ENCODE measurements at places on chromosomes 12 and 14.

DNA sequence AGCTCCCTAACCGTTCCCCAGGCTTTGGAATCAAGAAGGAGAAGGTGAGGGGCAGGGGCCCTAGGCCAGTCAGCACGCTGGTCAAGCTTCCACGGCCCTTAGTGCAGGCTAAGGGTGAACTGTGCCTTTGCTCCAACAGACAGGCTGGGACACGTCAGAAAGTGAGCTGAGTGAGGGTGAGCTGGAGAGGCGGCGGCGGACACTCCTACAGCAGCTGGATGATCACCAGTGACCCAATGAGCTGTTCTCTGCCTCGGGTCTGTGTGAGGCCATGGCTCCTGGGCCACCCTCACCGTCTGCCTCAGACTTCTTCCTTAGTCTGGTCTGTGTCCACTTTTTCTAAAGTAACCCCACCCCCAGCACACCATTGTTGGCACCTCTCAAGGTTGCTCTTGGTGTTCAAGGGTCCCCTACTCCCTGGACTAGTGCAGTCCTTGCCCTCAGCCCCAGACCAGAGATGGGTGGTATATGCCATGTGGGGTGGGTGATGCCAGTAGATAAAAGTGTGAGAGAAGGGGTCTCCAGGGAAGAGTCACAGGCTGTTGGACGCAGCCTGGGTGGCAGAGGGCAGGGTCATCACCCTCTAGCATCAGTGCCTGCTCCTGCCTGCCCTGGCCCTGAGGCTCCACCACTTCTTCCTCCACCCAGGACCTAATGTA lies 20.7 kb downstream of the PRPF40B start:
- no peak for DNase-seq

DNA sequence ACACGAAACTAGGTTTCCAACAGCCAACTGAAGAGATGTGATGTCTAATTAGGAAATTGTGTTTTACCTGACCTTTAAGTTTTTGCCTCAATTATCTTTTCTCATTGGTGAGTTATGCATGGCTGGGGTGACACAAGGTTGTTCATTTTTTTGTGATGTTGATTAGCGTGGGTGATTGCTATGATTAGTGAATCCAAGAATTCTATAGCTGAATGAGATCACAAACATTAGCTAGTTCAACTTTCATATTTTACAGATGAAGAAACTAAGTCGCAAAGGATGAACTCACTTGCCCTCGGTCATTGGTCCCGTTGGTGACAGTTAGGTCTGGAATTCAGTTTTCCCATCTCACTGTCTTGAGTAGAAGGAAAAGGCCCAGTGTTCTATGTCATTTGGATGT lies 32.6 kb upstream of the LMNTD1 start:
- no peak for DNase-seq

GRCh38 chr12:12608557-12608957 lies 3.1 kb upstream of the CREBL2 start:
- no peak for DNase-seq

DNA sequence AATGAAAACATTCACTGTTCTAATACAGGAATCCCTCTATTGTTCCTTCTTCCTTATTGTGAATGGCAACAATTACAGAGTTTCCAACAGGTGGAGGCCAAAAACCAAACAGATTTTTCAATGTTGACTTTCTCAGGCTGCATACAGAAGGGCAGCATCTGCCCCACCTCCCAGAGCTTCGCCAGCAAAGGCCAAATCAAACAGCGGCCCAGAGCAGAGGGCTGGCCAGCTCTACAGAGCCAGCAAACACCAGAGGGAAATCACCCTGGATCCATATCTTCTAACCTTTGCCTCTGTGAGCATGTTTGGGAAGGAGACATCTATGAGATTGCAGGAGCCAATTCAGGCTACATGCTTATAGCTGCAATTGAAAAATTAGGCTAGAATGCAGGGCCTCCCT lies 4.4 kb upstream of the CRACR2A start:
- DNase-seq, result no peak

GRCh38 chr14:32542507-32542906 lies 213.4 kb downstream of the AKAP6 start:
- no peak for DNase-seq

GRCh38 chr12:22631863-22632463 lies 7.0 kb downstream of the ETNK1 start:
- DNase-seq, result peak; percentile 4

DNA sequence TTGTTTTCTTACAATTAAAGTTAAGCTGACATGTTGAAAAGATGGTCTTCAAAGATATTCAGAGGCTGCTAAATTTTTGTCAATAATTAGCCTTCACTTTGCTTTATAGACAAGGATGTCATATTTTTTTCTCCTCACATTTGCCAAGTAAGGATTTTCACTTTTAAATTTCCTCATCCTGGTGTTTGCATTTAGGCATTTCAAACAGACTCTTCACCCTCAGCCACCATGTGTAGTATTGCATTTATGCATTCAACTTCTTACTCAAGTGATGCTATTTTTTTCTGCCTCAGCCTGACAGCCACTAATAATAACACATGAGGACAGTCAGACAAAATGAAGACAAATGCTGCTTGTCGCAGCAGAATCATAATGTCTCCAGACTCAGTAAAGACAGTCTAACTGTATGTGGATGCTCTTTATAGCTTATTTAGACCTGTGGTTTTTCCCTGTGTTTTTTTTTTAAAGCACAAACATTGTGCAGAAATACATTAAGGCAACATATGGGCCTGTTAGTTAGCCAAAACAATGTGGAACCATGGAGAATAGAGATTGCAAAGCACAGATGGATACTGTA lies 481.5 kb downstream of the NPAS3 start:
- no peak for DNase-seq

DNA sequence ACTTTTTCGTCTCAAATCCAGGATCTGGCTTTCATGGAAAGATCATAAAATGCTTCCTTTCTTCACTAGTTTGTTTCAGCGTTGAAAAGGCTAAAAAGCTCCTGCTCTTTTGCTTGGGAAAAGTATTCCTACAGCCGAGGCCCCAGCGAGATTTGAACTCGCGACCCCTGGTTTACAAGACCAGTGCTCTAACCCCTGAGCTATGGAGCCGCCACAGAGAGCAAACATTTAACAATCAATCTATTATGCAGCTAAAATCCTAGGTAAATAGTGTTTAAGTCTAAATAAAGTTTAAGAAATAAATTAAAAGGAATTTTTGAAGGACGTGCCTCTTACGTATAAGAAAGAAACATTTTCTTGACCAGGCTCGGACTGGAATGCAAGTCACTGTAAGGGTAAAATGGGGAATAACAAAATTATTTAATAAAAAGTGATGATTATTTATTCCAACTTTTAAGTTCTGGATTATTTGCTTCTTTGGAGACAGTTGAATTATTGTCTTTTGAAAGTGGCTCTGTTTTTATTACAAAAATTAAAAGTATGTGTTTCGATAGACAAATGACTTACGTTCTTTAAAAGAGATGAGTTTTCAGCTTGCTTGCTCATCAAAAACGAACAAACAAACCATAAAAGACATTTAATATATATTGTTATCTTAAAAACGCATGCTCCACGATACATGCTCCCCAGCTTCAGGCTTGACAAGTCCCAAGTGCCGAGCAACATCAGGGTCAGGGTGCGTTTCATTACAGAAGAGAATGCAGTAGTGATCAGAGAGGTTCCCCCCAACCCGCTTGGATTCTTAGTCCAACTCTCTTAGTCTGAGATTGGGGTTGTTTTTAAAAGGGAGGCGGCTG lies 10.2 kb downstream of the OR6S1 start:
- peak; percentile 72 for DNase-seq

DNA sequence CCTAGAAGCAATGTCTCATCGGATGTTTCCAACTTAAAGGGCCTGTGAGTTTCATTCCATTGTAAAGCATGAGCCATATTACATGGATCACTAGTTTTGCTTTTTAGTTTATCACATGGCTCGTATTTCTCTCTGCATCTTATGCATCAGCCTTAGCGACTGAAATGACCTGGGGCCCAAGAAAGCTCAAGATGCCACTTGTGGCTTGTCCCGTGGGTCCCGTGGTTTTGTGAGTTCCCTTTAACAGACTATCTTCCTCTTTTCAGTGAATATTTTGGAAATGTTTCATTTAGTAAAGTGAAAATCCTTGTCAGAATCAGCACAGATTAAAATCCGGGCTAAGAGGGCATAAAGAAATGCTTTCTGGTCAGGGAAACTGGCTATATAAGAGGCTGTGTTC lies 86.2 kb upstream of the PPM1H start:
- DNase-seq, result no peak

DNA sequence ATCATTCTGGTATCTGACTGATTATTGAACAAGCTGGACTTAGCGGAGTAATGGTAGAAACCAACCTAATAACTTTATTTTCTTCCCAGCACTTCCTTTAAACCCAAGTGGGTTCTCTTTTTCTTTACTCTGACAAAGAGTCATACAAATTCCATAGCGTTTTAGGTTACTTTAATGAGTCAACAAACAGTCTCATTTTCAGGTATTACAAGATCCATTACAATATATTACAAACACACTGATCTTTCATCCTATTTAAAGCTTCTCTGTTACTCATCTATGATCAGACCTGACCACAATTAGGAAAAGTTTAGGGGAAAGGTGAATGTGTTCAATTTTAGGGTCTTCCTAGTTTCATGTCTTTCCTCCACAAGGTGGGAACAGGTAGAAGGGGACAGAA lies 39.4 kb upstream of the PTPRQ start:
- no peak for DNase-seq

- DNase-seq, result no peak
Measured at GRCh38 chr12:10406725-10407124, 2.8 kb downstream of the KLRC4 start.

DNA sequence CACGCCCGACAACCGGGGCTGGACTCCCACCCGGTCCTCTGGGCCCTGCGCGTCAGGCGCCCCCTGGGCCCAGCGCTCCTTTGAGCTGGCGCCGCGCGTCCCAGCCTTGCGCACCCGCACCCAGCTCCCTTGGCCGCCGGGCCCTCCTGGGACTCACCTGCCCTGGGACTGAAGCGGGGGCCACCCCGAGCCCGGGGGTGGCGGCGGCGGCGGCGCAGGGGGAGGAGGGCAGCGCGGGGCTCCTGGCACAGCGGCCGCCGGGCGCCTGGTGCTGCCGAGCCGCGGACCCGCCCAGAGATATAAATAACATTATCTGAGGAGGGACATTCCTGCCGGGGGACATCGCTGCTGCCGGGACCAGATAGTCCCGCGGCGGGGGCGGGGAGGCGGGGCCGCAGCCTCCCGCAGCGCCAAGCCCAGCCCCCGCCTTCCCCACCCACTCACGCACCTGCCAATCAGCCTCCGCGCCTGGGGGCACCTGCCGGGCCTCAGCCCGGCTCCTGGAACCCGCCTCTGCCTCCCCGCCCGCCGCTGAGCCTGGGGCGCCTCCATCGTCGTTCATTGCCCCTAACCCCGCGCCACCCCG lies at the start of gene SPTB:
SPTB (minus strand) TSS at position 273 of the 586 bp plus-strand sequence. CDS start 56,813 bp downstream, outside the sequence.
- DNase-seq, result no peak

DNA sequence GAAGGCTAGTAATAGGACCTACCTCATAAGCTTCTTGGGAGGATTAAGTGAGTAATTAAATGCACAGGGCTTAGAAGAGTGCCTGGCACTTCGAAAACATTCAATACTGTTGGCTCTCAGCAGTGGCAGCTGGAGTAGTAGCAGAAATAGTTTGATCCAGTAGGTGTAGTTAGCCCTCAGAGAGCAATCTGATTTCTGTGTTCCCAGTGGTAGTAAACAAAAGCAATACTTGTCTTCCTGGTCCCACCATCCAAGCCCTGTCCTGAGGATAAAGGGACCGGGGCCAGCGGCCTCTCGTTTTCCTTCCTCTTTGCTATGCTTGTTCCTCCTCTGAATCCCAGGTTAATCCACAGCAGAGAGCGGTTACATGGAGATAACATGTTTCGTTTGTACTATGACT lies 131.6 kb downstream of the SAMD4A start:
- no peak for DNase-seq

DNA sequence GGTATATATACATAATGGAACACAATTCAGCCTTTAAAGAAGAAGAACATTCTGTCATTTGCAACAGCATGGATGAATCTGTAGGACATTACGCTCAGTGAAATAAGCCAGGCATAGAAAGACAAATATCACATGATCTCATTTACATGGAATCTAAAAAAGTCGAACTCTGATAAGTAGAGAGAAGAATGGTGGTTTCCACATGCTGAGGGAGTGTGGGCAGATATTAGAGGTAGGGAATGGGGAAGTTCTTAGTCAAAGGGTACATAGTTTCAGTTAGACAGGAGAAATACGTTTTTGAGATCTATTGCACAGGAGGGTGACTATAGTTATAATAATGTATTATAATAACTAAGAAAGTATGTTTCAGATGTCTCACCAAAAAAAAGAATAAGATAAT lies 71.4 kb downstream of the ADAMTS20 start:
- DNase-seq, result no peak

- no peak for DNase-seq
Measured at GRCh38 chr12:2536724-2537123, 258.0 kb upstream of the FKBP4 start.

- DNase-seq, result peak; percentile 20
Measured at GRCh38 chr14:54864526-54864925, 38.1 kb downstream of the GCH1 start.

- DNase-seq, result no peak
Measured at GRCh38 chr12:48379794-48380193, 29.1 kb upstream of the ZNF641 start.

GRCh38 chr12:16523951-16524331 lies 82.0 kb downstream of the LMO3 start:
- DNase-seq, result no peak

GRCh38 chr14:24243336-24243836 lies 963 bp upstream of the TINF2 start:
- DNase-seq, result peak; percentile 37

DNA sequence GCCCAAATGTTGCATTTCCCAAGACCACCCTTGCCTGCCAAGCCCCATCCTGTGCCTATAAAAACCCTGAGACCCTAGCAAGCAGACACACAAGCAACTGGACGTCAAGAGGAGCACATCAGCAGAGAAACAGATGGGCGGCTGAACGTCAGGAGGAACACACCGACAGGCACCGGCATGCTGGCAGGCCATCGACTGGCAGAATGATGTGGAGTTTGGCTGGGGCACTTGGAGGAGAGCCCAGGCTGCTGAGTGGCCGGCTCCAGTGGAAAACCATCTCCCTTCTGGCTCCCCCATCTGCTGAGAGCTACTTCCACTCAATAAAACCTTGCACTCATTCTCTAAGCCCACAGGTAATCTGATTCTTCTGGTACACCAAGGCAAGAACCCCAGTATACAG lies 130.1 kb downstream of the SLC41A2 start:
- DNase-seq, result no peak

DNA sequence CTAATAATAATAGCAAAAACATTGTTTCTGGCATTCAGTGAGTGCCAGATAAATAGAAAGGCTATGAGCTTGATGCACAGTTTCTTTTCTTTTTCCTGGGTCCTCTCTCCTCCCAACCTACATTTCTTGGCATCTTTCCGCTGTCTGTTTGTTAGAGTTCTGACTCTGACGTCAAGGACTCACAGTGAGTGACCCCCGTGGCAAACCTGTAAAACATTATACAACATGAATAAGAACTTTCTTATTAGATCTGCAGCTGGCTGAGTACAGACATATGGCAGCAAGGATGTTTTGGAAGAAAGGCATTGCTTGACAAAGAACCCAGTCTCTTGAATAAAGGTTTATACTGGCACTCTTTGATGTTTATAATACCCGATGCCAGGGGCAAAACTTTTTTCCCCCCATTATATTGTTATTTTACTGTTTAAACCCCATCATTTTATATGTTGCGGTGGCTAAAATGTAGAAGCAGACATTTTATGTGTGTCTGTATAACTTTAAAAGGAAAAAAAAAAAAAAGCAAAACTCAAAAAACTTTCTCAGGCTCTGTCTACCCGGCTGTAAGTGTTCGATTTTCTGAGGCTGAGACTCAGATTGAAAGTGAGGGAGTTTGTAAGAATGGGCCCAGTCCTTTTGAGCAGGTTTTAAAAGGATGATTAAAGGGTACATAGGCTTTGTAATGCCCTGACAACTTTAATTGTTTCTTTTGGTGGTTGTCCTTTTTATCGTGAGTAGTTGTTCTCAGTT lies 159.3 kb downstream of the PDE3A start:
- DNase-seq, result peak; percentile 76

All from fibroblast of upper back skin (primary cell).